ENCODE measurements at places on chromosomes 1 and 21.
A peak's percentile ranks its signal among the peaks of the same experiment; 100 is the strongest.

DNA sequence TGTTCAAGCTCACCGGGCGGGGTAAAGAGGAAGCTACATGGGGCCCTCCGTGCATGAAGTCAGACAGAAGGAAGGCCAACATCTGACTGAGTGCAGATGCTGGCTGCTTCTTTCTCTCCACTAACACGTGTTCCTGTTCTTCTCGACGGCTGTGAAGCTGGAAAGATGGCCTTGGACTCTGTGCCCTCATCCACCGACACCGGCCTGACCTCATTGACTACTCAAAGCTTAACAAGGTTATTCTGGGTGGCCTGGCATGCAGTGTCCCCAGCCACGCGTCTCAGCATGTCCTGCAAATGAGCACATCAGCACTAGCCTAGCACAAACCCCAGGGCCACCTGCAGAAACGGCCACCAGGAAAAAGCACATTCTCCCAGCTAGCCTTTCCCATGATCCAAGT lies 41.2 kb downstream of the ACTN2 start:
- no peak for DNase-seq

GRCh38 chr1:14424325-14425002 lies 174.0 kb upstream of the KAZN start:
- no peak for DNase-seq

- no peak for DNase-seq
These were observed 4.1 kb upstream of the TMCO1 start for GRCh38 chr1:165772739-165773138.

GRCh38 chr1:243280571-243281129 lies 24.8 kb downstream of the SDCCAG8 start:
- no peak for DNase-seq

GRCh38 chr1:20151906-20152598 lies 12.9 kb downstream of the PLA2G2F start:
- DNase-seq, result peak; percentile 90

GRCh38 chr1:178341261-178341956 lies 155.4 kb downstream of the CLEC20A start:
- peak; percentile 44 for DNase-seq

DNA sequence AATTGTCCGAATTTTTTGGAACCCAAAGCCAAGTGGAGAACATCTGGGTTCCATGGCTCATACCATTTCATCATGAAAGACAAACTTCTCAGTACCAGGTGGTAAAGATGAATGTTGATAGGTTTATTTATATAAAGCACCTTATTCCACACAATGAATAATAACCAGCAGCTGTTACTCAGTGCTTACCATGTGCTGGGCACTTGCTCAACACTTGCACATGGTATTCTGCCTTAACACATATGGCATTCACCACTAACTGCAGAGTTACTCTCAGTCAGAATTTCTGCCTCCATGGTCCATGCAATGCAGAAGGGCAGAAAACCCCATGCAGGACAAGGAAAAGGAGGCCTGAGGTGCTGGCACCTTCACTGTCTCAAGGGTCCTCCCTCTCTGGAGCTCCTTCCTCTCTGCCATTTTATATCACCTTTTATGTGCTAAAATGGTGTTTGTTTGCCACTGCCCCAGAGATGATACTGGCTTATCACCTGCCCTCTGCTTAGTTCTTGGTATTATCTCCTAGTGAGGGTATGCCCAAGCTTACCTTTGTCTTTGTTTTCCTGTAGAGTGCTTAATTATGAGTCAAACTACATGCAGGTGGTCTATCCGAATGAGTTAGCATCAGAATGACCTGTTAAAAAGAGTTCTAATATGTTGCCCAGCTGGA lies 76.7 kb upstream of the ZNF326 start:
- DNase-seq, result no peak

GRCh38 chr1:187763465-187763864 lies 934.7 kb downstream of the PLA2G4A start:
- DNase-seq, result no peak

DNA sequence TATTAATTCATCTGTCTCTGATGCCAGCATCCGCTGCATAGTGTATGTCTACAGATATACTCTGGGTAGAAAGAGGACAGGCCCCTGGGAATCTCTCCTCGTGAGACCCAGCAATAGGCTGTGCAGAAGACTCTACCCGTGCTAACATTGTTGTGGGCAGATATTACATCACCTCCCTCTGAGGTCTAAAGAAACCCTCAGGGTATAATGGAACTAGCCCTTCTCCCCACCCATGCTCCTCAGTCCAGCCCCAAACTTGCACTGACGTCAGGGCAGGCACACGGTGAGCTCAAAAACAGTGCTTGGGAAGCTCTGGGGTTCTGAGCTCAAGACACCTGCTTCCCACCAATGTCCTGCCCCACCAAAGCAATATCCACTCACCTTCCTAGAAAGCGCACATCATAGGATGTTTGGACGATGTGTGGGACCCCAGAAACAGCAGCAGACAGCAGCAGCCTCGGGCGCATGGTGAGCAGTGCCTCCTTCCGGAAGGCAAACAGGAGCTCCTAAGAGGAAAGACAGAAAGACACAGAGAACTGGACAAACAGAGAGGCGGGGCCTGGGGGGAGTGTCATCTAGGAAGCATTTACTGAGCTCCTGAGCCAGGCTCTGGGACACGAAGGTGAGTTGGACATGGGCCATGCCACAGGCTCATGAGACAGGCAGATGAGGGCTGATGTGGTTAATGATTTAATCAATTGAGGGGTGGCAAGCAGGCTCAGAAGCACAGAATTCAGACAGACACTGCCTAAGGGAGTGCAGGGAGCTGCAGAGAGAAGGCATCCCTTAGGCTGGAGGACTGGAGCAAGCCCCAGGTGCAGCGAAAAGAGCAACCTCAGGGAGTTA lies 4.8 kb downstream of the OVGP1 start:
- no peak for DNase-seq

DNA sequence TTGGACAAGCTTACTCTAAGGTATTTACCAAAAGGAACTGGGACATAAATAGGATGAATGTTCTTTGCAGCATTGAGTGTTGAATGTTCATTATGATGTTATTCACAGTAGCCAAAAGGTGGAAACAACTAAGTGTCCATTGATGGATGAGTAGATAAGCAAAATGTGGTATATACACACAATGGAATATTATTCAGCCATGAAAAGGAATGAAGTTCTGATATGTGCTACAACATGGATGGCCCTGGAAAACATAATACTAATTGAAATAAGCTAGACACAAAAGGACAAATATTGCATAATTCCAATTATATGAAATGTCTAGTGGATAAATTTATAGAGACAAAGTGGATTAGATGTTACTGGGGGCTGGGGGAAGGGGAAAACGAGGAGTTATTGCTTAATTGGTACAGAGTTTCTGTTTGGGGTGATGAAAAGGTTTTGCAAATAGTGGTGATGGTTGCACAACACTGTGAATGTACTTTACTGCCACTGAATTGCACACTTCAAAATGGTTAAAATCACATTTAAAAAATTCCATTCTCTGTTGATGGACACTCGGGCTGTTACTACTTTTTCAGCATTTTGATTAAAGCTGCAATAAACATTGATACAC lies 2.9 kb downstream of the MTARC1 start:
- DNase-seq, result no peak

GRCh38 chr1:245751116-245751515 lies 596.3 kb downstream of the KIF26B start:
- no peak for DNase-seq

GRCh38 chr1:228259951-228260350 lies 52.1 kb downstream of the OBSCN start:
- DNase-seq, result no peak

GRCh38 chr1:151953409-151954094 lies 40.1 kb downstream of the S100A10 start:
- DNase-seq, result no peak

DNA sequence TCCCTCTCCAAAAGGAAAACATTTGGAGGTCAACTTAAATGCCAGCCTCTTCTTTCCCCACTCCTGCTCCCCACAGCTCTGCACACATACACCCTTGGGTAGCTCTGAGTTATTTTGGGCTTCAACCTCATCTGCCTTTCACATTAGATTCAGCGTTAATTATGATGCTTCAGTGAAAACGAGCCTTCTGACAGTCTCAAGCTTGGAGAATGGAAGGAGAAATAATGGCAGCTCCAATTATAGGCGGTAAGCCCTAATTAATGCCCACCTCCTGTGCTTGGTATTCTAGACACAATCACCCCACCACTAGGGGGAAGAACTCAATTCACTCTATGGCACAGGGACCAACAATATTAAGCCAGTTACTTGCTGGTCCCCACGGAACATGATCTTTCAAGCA lies 397.9 kb downstream of the BRINP2 start:
- no peak for DNase-seq

DNA sequence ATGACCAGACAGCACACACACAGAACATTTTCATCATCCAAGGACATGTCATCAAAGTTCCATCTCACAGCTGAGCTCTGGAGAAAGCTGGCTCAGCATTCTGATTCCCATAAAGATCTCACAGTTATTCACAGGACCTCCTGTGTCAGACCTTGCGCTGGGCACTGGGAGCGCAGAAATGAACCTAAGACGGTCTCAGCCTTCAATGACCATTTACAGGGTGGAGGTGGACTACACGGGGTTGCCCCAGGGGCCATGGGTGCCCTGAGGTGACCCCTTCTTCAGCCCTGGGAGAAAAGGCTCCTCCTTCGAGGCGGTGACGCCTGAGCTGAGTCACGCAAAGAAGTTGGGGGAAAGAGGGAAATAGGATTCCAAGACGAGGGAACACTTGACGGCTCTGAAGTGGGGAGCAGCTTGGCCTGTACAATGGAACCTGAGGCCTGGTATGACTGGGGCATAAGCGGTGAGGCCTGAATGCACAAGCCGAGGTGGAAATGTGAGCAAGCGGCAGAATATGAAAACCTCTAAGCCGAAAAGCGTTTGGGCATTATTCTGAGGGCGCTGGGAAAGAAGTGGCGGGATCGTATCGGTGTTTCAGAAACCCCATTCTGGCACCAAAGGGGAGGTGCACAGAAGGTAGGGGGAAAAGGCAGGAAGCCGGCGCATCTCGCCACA lies 797 bp downstream of the CC2D1B start:
- DNase-seq, result peak; percentile 72

GRCh38 chr1:94925561-94926125 lies 1.3 kb downstream of the CNN3 start:
- DNase-seq, result peak; percentile 82

GRCh38 chr1:108843390-108844137 lies 13.3 kb downstream of the AKNAD1 start:
- no peak for DNase-seq

- DNase-seq, result no peak
These were observed 76.1 kb upstream of the ZNF326 start for GRCh38 chr1:89918794-89919155.

DNA sequence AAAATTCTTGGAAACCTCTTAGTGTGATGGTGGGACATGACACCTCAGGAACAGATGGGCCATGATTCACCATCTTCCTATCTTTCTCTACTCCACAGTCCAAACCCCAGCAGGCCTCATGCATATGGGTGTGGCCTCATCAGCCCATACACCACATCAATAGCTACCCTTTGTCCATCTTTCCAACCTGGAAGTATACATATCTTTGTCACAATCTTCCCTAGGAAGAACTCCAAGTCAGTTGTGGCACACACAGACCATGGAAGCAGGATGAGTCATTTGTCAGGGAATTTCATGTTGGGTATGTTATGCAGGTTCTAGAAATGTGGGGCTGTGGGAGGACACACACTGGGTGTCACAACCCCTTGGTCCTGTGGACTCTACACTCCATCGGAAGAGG lies 30.5 kb upstream of the CLCA4 start:
- no peak for DNase-seq

DNA sequence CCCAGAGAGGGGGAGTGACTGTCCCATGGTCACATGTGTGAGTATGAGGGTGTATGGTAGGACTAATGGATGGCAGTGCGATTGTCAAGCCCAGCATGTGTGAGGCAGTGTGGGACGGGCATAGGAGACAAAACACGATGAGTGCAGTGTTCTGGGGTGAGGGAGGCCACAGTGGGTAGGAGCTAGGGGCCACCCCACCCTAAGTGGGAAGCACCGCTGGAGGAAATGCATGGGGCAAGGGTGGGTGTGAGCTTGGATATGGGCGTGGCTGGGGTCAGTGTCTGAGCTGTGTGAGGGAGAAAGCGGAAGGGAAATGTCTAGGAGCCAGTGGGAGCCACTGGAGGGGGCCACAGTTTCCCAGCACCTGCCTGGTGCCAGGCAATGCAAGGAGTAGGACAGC lies 56.5 kb downstream of the FOXO6 start:
- DNase-seq, result no peak

- DNase-seq, result no peak
These were observed 165.4 kb upstream of the ADAMTS5 start for GRCh38 chr21:27132266-27132665.

- peak; percentile 57 for DNase-seq
These were observed at the start of gene NFIA for GRCh38 chr1:61082311-61083012. TSS of gene NFIA (plus strand) at chr1:61082561.

GRCh38 chr1:160539990-160540858 lies 17.2 kb upstream of the SLAMF6 start:
- DNase-seq, result peak; percentile 44

DNA sequence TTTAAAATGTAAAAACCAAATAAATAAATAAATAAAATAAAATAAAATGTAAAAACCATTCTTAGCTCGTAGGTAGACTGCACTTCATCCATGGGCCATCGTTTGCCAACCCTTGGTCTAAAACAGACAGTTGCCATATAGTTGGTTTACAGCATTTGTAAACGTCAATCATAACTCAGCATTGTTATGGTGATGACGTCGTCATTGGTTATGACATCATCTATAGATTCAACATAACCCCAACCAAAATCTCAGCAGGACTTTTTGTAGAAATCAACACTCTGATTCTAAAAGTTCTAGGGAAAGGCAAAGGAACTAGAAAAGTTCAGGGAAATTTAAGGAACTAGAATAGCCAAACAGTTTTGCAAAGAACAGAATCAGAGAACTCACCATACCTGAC lies 15.8 kb upstream of the SUMO3 start:
- DNase-seq, result no peak

GRCh38 chr1:174913225-174913903 lies 86.4 kb upstream of the CACYBP start:
- no peak for DNase-seq

GRCh38 chr1:41773842-41774241 lies 144.9 kb downstream of the HIVEP3 start:
- DNase-seq, result no peak

GRCh38 chr1:82073071-82073470 lies 272.3 kb downstream of the ADGRL2 start:
- DNase-seq, result no peak

DNA sequence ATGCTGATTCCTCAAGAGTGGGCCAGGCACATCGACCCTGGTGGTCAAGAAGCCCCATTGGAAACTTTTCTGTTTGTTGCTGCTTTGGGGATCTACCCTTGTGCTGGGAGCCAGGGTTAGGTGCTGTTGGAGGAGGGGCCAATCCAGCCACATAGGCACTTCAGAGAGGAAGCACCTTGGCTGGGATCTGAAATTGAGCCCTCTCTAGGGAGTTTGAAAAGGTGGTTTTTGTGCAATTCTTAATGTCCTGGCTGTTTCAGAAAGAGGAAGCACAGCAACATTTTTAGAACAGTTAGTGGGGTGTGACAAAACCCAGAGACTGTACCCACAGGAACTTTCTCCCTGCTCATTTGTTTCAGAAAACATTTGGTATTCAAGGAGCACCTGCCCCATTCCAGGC lies 17.2 kb upstream of the BEND5 start:
- no peak for DNase-seq

GRCh38 chr1:59077466-59078069 lies 219.3 kb upstream of the FGGY start:
- no peak for DNase-seq

Measured in left cardiac atrium (tissue), 4 donors.